ENCODE measurements at places on chromosomes 1 and 21. TPM values are rescaled to one million over a fixed set of nuclear protein-coding genes. Genes with fewer than 3 reads are reported as not detected.

The CLSTN1 gene
- total RNA-seq = 29.3 TPM

The MKNK1 gene
- total RNA-seq = 31.1 TPM

DNA sequence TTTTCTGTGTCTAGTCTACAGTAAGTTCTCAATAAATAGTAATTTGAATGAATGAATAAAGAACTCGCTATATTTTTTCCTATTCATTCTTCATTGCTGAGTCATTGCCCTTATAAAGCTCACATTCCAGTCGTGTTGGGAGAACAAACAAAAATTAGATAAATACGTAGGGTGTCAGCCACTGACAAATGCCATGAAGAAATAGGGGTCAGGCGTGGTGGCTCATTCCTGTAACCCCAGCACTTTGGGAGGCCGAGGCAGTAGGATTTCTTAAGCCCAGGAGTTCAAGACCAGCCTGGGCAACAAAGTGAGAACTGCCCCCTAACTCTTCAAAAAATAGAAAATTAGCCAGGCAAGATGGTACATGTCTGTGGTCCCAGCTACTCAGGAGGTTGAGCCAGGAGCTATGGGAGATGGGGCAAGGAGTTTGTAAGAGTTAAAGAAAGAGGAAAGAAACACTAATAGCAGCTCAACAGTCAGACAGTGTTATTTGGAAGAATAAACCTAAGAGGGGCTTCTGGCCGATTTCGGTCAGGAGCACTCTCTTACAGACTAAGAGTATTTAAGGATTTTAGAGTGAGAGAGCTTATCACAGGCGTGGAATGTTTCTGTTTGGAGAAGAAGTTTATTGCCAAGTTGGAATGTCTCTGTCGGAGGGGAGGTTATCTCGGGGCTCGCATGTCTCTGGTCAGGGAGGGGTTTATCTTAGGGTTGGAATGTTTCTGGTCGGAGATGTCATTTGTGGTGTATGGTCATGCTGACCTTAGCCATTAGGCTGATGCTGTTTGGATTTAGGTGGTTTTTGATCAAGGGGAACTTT is 1.8 kb upstream of the CHML start:
- no peak for DNase-seq

DNA sequence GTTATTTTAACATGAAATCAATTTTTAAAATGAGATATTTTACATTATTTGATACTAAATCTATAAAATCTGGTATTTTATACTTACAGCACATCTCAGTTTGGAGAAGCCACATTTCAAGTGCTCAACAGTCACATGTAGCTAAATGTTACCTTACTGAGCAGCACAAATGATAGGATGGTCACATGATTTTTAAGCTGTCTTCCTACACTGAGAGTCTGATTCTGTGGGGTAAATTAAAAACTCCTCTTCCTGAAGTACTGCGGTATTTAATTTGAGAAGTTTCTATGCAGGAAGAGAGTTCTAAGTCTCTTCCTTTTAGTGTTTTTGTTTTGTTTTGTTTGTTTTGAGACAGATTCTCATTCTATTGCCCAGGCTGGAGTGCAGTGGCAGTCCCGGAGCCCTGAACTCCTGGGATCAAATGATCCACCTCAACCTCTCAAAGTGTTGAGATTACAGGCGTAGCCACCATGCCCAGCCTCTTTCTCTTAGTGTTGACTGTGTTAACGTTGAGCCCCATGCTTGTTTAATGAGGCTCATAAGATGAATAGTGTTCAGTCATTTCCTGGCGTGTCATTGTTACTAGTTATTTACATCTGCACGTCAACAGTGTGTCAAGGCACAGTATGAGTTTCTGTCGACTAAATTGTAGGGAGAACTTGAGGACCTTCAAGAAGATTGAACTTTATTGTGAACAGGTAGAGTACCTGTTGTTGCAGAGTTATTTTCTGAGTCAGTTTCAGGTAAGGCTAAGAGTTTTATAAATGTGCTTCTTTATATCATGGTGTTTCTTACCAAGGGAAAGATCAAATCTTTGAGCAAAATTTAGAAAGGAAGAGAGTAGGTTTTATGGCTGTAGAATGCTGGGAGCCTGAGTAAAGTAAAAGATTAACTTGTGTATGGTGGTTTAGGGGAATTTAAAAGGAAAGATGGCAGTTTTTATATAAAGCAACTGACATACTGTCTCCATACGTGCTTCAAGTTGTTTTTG is 3.3 kb downstream of the CNST start:
- DNase-seq = peak; percentile 43

DNA sequence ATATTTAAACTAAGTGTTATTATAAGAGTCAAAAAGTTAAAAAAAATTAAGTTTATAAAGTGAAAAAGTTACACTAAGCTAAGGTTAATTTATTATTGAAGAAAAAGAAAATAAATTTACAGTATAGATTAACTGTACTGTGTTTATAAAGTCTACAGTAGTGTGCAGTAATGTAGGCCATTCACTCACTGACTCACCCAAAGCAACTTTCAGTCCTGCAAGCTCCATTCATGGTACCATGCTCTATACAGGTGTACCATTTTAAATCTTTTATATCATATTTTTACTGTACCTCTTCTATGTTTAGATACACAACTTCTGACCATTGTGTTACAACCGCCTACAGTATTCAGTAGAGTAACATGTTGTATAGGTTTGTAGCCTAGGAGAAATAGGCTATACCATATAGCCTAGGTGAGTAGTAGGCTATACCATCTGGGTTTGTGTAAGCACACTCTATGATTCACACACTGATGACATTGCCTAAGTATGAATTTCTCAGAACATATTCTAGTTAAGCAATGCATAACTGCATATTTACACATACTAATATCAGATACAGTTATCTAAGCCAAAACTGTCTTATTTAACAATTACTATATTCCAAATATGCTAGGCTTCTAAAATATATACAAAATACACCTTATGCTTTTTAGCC is 80.6 kb upstream of the GFI1 start:
- no peak for DNase-seq

Data from activated CD8-positive, alpha-beta T cell treated with anti-CD3 and anti-CD28 coated beads for 36 hours (primary cell).